CD4-positive, alpha-beta T cell treated with Interferon alpha-2 for 1 hour (primary cell): ENCODE measurements at places on chromosomes 12 and 14.

DNA sequence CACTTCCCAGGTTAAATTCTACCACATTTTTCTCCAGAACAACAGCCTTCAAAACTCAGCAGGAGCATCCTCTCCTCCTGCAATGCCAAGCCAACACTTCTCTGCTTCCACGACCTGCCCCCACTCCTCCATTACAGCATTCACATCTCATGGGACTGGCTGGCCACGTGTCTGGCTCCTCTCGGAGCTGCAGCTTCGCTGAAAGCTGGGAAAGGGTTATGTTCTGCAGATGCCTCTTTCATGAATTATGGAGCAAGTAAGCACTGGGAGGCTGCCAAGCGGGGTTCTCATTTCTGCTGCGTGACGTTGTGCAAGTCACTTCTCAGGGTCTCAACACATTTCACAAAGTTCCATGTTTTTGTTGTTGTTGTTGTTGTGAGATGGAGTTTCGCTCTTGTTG, 142.2 kb upstream of the RFLNA start:
- no peak for DNase-seq

- no peak for DNase-seq
These were observed 20.6 kb upstream of the EML1 start for GRCh38 chr14:99772371-99773283.

DNA sequence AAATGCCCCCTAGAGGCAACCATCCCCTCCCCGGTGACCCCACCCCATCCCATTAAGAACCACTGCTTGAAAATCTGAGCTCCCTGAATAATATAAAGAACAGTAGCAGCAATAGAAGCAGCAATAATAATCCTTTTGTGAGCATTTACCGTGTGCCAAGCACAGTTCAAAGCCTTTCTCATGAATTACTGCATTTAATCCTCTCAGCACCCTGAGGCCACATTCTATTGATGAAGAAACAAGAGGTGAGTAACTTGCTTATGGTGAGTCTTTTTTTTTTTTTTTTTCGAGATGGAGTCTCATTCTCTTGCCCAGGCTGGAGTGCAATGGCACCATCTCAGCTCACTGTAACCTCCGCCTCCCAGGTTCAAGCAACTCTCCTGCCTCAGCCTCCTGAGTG, 65.0 kb downstream of the KCNK10 start:
- no peak for DNase-seq

- DNase-seq, result no peak
These were observed 269.8 kb downstream of the ATP23 start for GRCh38 chr12:58211211-58211610.

- peak; percentile 35 for DNase-seq
These were observed 14.9 kb upstream of the IRF2BPL start for GRCh38 chr14:77043177-77043983.

DNA sequence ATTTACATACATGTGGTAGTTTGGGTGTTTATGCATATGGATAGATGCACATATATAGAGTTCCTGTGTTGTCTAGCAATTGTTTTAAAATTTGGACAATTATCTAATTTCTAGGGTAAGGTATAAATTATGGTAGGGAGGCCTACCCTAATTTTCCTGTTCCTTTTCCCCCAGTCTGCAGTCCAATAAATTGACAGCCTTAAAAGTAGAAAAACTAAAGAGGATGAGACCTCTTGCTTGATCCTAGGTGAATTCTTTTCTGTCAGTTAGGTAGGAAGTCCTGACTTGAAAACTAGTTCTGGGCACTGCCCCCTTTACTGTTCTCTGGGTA, 2.1 kb upstream of the CDKN1B start:
- no peak for DNase-seq

GRCh38 chr14:104423701-104424405, 155.7 kb upstream of the C14orf180 start:
- no peak for DNase-seq

DNA sequence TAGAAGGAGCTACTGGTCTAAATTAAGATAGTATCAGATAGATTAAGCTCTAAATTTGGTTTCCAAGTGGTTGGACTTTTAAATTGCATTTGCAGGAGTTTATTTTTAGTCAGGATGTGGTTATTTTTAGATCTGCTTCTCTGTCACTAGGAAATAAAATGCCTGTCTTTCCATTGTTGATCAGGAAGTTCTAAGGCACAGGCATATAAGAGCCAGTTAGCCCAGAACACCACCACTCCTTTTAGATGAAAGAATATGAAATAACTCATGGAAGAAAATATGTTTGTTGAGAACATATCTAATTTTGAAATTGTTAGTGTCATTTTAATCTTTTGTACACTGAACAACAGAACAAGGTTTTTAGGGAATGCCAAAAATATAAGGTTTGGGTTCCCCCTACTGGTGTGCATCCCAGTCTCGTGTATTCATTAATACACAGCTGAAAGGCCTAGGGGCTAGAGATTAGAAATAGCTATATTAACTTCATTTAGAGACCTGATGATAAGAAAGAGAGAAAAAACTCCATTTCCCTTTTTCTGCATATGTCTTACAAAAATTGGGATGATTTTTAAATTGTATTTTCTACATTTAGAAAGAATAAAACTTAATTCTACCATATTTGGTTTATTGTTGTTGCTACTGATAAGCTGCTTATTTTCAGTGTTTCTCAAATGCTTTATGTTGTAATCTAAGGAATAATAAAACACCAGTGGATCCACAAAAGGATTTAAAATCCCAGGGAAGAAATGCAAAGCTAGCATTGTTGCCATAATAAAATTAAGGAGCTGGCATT, 67.2 kb downstream of the RIC8B start:
- DNase-seq, result peak; percentile 20

GRCh38 chr12:116551952-116552772, 7.0 kb upstream of the MAP1LC3B2 start:
- DNase-seq, result no peak

DNA sequence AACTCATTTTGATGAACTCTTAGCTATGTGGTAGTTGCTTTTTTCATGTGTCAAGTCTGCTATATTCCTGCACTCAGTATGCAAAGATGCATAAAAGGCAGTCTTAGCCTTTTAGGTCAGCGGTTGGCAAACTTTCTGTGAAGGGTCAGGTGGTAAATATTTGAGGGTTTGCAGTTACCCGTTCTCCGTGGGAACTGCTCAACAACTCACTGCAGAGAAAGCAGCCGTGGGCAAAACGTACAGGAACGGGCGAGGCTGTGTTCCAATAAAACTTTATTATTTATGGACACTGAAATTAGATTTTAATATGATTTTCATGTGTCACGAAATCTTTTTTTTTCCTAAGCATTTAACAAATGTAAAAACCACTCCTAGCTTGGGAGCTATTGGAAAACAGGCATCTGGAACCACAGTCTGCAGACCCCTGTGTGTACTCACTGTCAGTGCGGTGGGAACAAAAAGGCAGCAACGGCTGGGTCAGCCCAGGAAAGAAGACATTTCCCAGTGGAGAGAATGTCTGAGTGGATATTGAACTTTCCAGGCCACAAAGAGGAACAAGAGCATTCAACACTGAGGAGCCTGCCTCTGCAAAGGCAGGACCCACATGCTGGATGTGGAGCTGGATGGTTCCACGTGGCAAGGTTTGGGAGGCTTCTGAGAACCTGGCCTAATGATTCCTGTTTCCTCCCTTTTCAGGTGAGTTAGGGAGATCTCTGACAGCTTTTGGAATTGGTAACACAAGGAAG, 3.5 kb upstream of the ACACB start:
- DNase-seq, result no peak

- DNase-seq, result no peak
These were observed 244.4 kb upstream of the GARIN2 start for GRCh38 chr14:66944872-66945271.

- no peak for DNase-seq
These were observed 2.6 kb downstream of the CCDC85C start for GRCh38 chr14:99601361-99601831.

DNA sequence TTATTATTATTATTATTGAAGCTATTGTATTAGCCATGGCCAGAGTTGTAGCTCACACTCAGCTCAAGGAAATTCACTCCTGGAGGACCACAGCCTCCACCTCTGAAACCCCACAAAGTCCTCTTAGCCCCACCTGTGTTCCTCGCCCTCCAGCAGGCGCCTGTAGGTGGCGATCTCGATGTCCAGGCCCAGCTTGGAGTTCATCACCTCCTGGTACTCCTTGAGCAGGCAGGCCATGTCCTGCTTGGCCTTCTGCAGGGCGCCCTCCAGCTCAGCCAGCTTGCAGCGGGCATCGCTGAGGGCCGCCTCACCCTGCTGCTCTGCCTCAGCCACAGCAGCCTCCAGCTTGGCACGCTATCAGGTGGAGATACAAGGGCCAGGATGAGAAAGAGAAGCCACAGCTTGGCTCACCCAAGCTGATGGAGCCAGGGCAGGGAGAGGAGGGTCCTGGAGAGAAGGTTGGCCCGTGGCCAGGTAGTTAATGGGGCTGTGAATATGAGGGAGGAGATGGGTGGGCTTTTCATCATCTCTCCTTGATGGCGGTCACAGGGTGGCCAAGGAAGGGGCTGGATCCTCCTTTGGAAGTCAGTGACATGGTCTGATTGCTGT, 5.1 kb downstream of the KRT85 start:
- DNase-seq, result no peak

GRCh38 chr14:105336477-105337287, 22.1 kb downstream of the PACS2 start:
- DNase-seq, result no peak

GRCh38 chr14:43019826-43020225, 1413.2 kb downstream of the LRFN5 start:
- DNase-seq, result no peak

GRCh38 chr14:59998564-59998963, 78.6 kb downstream of the LRRC9 start:
- DNase-seq, result no peak

DNA sequence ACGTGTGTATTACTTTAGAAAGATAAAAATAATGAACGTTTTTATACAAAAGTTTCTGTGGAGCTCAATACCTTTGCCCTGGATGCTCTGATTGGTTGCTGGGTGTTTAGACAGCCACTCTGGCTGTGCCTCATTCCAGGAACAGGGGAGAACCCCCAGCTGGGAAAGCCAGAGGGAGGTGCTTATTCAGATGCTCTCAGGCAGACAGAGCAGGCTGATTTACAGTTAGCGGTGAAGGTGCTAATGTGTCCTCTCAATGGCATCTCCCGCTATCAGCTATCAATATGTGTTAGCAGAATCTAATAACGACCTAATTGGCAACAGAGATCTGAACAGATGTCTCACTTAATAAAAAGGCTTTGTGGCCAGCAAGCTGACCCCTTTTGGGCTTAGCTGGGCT, 402.3 kb downstream of the NUAK1 start:
- no peak for DNase-seq

GRCh38 chr14:32565256-32565655, 236.2 kb downstream of the AKAP6 start:
- no peak for DNase-seq

DNA sequence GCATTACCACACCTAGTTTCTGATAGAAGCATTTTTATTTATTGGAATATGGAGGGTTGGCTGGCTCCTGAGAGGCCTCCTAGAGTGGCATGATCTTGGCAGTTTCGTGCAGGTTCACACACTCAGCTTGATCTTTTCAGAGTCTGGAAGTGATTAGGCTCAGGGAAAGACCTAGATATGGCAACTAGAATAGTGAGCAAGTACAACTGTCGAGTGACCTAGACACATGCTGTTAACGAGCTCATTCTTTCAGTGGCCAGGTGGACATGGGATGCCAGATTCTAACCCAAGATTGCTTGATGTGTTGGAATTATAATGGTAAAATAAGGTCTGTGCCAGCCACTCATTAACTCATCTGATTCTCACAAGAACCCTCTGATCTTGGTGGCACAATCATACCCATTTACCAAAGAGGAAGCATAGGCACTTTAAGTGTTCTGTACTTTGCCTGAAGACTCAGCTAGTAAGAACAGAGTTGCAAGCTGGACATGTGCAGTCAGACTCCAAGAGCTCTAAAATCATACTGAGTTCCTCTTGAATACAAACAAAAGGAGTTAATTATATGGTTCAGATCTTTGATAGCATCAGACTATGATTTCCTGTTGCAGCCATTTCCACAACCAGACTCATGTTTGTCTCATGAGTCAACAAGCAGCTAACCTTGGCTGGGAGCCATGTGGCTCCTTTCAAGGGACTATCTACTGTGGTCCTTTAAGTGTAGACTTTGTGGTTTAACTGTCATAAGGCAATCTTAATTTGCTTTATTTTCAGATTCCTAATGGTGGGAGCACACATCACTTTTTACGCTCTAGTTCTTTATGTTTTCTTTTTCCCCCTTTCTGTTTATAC, 144.2 kb downstream of the PLEKHA5 start:
- peak; percentile 27 for DNase-seq

GRCh38 chr12:24697769-24698168, 251.1 kb downstream of the BCAT1 start:
- DNase-seq, result no peak

DNA sequence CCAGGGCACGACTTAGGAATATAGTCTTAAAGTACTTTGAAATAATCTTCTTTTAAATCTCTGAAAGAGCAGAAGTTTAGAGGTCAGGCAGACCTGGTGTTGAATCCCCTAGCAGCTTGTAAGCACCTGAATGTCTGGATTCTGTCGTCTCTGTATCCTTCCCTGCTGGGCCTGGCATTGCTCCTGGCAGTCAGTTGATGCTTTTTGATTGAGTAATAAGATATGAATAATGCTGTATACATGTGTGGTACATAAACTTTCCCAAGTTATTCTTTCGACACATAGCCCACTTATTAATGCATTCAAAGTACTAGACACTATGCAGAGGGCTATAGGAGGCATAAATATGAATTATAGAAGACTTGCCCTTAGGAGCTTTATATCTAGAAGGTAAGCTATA, 31.4 kb downstream of the EVL start:
- no peak for DNase-seq
